Dorsolateral prefrontal cortex (tissue), 122 donors: ENCODE measurements at places on chromosomes 16 and 17. TPM values are rescaled to one million over a fixed set of nuclear protein-coding genes. Genes with fewer than 3 reads are reported as not detected.

GRCh38 chr16:84628226-84628731 lies 10.4 kb upstream of the COTL1 start:
- DNase-seq = no peak

DNA sequence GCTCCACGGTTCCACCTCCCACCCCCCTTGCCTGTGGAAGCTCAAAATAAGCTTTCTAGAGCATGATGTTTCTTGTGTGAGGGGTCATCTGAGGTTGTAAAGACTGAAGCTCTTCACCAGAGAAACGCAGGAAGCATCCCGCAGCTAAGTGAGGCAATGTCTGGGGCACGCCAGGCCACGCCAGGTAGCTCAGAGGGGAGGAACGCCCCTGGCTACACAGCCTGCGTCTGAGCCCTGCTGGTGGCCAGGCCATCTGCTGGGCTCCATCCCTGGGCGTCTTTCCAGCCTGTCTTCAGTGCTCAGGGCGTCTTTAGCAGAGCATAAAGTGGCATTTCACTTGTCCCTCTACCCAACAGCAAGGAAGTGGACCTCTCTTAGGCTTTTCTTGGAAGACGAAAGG lies 15.2 kb downstream of the SOCS3 start:
- no peak for DNase-seq

- no peak for DNase-seq
Observed at GRCh38 chr17:17235212-17236174, 1.5 kb downstream of the FLCN start.

DNA sequence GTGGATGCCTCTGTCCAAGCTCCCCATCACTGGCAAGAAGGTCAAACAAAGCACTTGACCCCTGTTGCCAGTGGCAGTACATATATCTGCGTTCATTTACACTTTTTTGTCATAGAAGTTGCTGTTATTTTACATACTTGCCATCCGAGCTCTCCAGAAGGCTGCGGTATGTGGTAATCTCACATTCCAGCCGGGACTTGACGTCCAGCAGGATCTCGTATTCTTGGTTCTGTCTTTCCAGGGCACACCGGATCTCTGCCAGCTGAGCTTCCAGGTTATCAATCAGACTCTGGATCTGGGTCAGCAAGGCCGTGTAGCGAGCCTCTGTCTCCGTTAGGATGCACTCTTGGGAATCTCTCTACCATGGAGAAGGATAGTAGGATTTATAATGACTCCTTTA lies 6.6 kb downstream of the KRT39 start:
- no peak for DNase-seq

DNA sequence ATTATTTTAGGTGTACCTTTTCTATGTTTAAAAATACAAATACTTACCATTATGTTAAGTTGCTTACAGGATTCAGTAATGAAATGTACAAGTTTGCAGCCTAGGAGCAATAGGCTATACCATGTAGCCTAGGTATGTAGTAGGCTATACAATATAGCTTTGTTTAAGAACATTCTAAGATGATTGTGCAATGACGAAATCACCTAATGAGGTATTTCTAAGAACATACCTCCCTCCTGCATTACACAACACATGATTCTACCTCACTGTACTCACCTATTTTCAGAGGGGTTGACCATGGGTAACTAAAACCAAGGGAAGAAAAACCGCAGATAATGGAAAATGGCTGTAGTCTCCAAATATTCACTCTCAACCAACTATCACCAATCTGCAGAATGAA lies 35.3 kb upstream of the TBC1D3K start:
- no peak for DNase-seq

DNA sequence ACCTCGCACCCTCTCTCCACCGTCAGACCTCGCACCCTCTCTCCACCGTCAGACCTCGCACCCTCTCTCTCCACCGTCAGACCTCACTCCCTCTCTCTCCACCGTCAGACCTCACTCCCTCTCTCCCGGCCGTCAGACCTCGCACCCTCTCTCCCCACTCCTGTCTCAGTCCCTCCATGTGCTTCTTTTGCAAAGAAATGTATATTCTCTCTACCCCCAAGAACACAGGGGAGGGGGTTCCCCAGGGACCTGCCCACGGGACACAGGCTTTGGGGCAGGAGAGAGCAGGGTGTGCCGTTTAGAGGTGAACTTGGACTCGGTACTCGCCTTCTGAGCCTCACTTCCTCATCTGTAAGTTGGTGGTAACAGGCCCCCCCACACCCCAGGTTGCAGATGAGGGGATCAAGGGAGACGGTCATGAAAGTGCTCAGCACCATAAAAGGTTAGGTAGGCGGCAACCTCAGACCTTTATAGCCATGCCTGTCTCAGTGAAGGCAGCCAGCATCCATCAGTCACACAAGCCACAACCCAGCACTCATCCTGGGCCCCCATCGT lies 63.7 kb downstream of the RPH3AL start:
- DNase-seq = peak; percentile 17

DNA sequence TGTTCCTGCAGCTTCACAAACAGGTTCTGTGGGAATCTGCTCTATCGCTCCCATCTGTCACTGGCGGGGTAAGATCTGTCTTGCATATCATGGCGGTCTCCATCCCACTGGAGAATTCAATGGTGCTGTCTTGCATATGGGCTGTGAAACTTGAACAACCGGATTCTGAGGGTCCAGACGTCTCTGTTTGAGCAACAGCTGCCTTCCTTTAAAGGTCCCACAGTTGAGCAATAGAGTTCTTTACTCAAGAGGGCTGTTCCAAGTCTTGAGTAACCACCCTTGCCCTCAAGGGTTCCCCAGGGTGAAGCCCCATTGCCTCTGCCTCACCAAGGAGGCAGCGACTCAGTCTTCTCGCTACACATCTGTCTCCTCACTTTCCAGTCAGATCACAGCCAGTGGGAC lies 50.8 kb downstream of the ZFHX3 start:
- no peak for DNase-seq

The MED1 gene
- 25.6 TPM for total RNA-seq

DNA sequence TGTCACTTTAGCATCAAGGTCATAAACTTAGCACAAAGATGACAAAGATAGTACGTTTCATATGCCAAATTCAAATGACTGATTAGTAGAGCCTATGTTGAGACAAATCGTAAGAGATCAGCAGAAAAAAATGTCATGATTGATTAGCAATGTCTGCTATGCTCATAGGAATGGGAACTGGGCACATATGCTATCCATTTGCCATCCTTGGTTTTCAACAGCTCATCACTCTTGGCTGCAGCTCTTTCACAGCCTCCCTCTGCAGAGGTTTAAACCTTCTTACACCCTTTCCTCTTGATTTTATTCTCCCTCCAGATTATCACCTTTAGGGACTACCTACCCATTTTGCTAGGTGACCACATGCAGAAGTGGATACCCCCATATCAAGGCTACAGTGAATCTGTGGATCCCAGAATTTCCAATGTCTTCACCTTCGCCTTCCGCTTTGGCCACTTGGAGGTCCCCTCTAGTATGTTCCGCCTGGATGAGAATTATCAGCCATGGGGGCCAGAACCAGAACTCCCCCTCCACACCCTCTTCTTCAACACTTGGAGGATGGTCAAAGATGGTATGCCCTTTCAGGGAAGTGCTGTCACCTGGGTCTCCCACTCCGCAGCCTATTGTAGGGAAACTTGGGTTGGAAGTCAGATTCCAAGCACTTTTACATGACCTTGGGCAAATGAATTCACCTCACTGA lies 16.2 kb downstream of the MPO start:
- DNase-seq = no peak

GRCh38 chr17:77946900-77947645 lies 11.4 kb upstream of the TNRC6C start:
- DNase-seq = no peak

DNA sequence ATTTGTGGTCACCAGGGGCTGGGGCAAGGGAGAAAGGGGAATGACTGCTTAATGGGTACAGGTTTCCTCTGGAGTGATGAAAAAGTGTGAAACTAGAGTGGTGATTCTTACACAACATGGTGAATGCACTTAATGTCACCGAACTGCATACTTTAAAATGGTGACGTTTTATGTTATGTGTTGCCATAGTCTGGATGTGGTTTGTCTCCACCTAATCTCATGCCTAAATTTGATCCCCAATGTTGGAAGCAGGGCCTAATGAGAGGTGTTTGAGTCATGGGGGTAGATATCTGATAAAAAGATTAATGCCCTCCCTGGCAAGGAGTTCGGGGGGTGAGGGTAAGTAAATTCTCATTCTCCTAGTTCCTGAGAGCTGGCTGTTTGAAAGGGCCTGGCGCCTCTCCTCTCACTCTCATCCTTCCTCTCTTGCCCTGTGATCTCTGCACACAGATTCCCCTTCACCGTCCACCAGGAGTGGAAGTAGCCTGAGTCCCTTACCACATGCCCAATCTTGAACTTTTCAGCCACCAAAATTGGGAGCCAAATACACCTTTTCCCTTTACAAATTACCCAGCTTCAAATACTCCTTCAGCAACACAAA lies 15.3 kb downstream of the XPO6 start:
- DNase-seq = no peak

The CARD14 gene
- total RNA-seq = 2.5 TPM

The CDH3 gene
- 7.1 TPM for total RNA-seq

The CNTNAP4 gene
- total RNA-seq = 43.1 TPM

- DNase-seq = no peak
Observed at GRCh38 chr16:64311241-64311640, 810.6 kb downstream of the CDH11 start.

DNA sequence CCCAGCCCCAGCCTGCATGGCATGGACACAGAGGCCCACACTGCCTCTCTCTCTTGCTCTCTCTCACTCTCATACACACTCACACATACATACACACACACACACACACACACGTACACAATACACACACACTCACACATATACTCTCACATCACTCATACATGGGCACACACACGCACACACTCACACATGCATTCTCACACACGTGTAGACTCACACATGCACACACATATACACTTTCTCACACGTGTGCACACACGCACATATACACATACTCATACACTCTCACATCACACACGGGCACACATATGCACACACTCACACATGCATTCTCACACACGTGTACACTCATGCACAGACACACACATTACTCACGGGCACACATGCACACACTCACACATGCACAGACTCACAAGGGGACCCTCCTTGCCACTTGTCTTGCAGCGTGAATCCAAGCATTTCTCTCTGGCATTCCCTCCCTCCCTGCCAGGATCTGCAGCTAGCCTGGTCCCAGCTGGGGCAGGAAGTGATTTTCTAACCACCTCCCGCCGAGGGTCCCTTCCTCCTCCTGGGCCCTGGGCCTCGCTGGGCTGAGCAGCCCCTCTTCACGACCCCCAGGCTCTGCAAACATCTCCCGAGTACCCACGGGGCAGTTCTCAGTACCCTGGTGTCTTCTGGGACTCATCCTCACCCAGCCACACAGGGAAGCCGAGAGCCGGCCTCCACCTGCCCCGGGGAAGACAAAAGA lies 37.5 kb downstream of the IL21R start:
- DNase-seq = peak; percentile 12

The TMEM92 gene
- not detected for total RNA-seq

The LRRC36 gene
- total RNA-seq = 3.0 TPM
